ENCODE measurements at places on chromosomes 16 and 17. TPM values are rescaled to one million over a fixed set of nuclear protein-coding genes. Genes with fewer than 3 reads are reported as not detected.

Gene DNAH2
- total RNA-seq: 0.18 TPM

Gene ITGA2B
- not detected for total RNA-seq

Gene TBX21
- not detected for total RNA-seq

Gene CCL8
- not detected for total RNA-seq

Gene LRRC45
- total RNA-seq: 20.4 TPM

Gene CTF1
- total RNA-seq: 3.9 TPM

Gene SMIM36
- total RNA-seq: not detected

Gene MON1B
- 27.7 TPM for total RNA-seq

Data from myometrial cell (primary cell).